Naive thymus-derived CD8-positive, alpha-beta T cell (primary cell): ENCODE measurements at places on chromosomes 4 and X.

GRCh38 chrX:2261831-2262667 is 238.7 kb downstream of the DHRSX start:
- no peak for DNase-seq

GRCh38 chr4:5052204-5052702 is 973 bp downstream of the STK32B start:
- DNase-seq, result no peak

DNA sequence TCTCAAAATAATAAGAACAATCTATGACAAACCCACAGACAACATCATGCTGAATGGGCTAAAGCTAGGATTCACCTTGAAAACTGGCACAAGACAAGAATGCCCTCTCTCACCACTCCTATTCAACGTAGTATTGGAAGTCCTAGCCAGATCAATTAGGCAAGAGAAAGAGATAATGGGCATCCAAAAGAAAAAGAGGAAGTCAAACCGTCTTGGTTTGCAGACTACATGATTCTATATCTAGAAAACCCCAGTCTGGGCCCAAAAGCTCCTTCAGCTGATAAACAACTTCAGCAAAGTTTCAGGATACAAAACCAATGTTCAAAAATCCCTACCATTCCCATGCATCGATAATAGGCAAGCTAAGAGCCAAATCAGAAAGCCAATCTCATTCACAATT is 59.0 kb downstream of the CHM start:
- DNase-seq, result no peak

DNA sequence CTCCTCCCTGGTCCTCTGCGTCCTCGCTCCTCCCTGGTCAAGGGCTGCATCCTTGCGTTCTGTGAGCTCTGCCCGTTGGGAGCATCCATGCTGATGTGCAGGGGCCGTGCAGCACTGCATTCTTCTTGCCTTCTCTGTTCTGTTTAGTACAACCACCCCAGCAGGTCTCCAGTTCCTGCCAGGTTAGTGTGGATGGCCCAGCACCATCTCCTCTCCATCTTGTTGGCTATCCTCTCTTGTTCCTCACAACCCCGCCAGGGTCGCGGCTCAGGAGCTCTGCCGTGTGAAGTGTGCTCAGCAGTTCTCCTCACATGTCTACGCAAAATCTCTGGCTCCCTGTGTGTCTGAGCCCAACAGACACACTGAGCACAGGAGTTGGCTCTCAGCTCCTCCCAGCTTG is 10.4 kb upstream of the MAEA start:
- DNase-seq, result no peak

DNA sequence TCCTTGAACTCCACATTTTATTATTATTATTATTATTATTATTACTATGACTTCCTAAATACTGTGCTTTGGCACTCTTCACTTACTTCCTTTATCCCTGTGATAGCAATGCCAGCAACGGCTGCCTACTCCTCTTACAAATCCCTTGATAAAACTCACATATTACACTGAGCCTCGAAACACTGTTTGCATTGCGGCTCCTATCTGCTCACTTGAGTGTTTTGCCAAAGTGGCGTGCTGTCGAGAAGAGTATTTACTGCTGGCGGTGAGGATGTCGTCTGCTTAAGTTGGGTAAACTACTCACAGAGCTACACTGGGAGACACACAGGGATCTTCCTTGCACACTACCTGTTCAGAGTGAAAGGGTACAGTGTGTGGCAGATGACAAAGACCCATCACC is 143.4 kb upstream of the VCX3A start:
- no peak for DNase-seq

DNA sequence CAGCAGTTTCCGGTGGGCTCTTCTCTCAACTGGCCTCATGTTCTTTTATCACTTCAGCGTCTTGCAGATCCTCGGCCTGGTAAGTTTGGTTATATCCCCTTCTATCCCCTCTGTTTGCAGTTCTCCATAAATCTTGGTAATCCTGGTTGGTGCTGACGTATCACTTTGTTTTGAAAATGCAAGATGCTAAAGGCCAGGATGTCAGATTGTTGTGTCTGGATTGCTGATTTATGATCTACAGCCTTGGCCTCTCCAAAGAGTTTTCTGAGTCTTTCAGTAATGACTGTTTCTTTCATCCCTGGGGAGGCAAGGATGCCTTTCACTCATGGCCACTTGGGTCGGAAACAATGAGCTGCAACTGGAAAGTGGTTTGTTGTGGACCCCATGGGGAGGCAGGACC is 146.4 kb downstream of the AMMECR1 start:
- no peak for DNase-seq

- no peak for DNase-seq
Measured at GRCh38 chrX:68938244-68939004, 109.6 kb downstream of the EFNB1 start.

DNA sequence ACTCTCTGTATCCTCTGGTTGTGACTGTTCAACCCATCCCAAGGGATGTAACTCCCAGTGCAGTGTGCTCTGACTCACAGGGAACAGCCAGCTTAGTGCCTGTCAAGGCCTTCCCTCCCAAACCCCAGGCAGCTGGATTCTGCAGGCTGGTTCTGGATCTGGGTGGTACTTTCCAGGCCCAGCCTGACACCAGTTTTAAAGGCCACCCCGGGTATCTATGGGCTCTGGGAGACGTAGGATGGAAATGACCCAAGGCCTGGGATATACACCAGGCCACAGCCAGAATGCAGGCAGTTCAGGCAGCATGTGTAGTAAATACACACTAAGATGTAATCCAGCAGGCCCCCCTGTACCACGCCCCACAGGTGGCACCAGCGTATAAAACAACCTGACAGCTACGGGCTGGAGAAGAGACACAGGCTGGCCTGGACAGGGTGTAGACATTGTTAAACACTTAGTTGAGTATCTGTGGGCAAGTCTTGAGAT is 64.2 kb downstream of the SPINK2 start:
- no peak for DNase-seq

- no peak for DNase-seq
Measured at GRCh38 chrX:151902813-151903591, 9.7 kb upstream of the MAGEA4 start.

DNA sequence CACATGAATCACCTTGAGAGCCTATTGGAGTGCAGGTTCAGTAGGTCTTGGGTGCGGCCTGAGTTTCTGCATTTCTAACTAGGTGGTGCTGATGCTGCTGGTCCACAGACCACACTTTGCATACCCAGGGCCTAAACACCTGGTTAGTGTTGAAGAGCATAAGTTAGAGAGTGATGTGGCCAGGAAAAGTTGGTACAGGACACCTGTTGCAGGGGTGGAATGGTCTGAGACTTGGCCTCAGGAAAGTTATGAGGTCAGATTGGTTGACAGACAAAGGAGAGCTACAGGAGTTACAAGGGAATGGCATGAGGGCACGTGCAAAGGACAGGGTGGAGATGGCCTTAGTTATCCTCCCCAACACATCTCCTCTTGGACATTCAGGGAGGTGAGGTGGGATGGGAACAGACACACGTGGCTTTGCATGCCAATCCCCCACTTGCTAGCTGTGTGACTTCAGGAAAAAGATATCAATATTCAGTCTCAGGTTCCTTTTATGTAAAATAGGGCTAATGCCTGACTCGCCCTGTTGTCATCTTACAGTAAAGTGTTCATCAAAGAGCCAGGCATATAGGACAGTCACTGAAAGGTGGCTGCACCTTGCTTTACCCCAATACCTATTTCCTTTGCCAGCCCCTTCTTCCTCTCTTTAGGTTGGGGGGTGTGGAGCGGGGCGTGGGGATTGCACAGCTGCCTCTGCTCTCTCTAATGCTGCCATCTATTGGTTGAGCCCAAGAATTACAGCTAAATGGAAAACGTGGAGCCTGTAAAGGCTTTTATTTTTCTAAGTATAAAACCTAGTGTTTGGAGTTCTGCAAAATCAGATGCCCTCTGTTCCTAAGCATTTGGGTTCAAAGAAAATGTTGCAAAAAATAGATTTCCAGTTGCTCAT is 47.5 kb downstream of the ATG4A start:
- no peak for DNase-seq

DNA sequence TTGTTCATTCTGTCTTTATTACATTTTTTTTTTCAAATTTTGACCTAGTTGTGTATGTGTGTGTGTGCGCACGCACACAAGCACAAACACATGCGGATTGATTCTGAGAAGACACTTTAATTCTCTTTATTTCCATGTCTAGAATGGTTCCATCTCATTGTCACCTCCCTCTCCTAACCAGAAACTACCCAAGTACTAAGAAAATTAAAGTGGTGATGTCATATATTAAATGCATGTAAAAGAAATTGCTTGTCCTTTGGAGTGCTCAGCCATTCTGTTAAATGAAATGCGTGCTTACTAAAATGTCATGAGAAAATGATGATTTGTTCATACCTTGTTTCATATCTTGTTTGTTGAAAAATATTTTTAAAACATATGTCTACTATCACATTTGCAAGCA is 1297.0 kb upstream of the TENM3 start:
- no peak for DNase-seq

GRCh38 chr4:153933915-153934687 is 145.2 kb upstream of the SFRP2 start:
- no peak for DNase-seq

DNA sequence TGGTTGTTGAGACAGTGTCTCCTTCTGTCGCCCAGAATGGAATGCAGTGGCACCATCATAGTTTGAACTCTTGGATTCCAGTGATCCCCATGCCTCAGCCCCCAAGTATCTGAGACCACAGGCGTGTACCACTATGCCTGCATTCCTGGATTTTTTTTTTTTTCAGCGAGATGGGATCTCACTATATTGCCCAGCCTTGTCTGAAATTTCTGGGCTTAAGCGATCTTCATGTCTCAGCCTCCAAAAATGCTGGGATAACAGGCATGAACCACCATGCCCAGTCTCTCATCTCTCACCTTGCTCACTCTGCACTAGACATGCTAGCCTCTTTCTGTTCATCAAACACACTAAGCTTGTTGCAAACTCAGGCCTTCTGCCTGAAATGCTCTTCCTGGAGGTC is 104.1 kb downstream of the UBE2K start:
- no peak for DNase-seq

DNA sequence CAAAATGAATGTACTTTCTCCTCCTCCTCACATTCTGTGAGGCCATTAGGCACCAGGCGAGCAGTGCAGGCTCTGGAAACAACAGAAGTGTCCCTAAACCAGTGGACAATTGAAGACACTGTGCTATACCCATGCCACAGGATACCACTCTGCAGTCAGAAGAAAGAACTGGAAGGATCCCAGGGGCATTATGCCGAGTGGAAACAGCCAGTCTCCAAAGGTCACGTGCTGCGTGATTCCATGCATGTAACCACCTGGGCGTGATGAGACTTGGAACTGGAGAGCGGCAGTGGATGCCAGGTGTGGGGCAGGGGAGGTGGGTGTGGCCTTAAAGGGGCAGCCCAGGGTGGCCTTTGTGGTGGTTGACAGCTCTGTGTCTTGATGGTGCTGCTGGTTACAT is 139.4 kb downstream of the EVC2 start:
- no peak for DNase-seq

DNA sequence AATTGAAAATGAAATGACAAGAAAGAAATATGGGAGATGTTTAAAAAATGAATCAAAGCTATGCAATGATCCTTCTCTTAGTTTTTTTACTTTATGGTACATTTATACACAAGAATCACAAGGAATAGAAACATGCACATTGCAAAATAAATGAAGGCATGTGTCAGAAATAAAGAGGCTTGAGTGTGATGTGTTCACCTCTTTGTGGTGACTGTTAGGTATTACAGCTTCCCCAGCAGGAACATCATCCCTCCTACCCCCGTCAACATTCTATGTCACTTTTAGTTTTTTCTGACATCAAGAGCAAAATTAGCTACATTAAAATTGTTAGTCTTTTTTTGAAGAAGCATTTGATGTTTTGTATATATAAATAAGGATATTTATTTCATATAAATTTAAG is 214.8 kb downstream of the SLC4A4 start:
- DNase-seq, result no peak

- DNase-seq, result no peak
Measured at GRCh38 chrX:150503898-150504219, 64.6 kb upstream of the MTM1 start.

- no peak for DNase-seq
Measured at GRCh38 chrX:120456973-120457372, 12.1 kb downstream of the LAMP2 start.

DNA sequence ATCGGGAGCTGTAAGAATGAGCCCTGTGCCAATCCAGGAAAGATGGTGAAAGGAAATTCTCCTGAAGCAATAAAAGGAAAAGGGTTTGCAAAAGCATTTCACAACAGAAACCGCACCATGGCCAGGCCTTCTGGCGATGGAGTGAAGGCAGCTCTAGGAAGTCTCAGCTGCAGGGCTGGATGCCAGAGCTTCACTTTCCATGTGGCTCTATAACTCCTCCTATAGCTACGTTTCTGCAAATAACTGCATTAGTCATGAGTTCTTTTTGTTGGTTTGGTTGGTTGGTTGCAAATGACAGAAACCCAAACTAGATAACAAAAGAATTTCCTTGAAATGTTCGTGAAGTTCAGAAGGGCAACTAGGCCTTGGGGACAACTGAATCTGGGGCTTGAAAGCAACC is 84.6 kb downstream of the RELL1 start:
- DNase-seq, result no peak
